Central memory CD4-positive, alpha-beta T cell (primary cell): ENCODE measurements at places on chromosomes 7 and 10.

DNA sequence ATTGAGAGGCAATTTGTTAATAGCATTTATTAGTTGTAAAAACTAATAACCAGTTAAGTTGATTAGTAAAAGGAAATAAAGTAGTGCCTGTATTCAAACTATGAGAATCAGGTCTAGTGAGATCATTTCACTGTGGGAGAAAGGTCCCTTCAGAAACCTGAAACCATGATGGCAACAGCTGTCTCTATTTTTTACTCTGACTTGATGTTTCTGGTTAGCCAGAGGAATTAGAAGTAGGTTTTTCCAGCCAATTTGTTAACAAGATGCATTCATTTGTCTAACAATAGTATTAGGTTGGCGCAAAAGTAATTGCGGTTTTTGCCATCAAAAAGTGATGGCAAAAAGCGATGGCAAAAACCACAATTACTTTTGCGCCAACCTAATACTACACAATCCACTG, 272.2 kb upstream of the YAE1 start:
- no peak for DNase-seq

GRCh38 chr7:4460597-4460996, 221.5 kb upstream of the FOXK1 start:
- DNase-seq, result no peak

- no peak for DNase-seq
Measured at GRCh38 chr10:3579845-3580244, 205.2 kb downstream of the KLF6 start.

DNA sequence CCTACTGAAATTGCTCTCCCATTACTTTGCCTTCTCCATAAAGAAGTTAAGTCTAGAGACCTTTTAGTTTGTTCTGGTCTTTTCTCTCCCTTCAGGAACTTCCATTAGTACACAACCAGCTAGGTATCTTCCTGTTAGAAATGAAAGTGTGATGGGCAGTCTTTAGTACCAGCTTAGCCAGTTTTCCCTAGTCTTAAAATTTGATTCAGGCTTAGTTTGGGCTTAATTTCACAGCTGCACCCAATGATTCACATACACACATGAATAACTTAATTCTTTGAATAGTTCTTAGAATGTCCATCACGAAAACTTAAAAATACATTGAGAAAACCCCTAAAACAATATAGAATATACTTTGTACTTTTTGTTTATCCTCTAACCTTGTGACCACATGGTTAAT, 2.4 kb upstream of the PPP1R9A start:
- DNase-seq, result no peak

- DNase-seq, result no peak
Measured at GRCh38 chr10:47369251-47369894, 14.7 kb downstream of the ZNF488 start.

DNA sequence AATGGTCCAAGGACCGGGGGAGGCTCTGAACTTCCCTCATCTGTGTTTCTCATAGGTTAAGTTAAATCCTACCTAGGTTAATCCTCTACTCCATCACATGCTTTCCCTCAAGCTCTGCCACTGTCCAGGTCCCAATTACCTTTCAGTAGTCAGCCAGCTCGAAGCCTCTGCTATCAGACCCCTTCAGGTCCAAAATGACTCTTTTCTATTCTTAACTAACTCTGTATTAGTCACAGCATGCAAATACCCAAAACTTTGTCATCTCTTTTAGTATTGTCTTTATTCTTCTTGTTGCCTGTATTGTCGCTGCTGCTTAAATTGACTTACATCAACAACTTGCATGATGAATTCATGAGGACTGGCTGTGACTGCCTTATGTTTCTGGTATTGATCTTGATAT, 15.3 kb downstream of the PPP1R17 start:
- DNase-seq, result no peak

GRCh38 chr10:7773845-7774801, 13.7 kb downstream of the KIN start:
- DNase-seq, result no peak
